ENCODE measurements at places on chromosomes 2 and 18.

- DNase-seq = no peak
Observed at GRCh38 chr2:38056216-38056615, 19.7 kb downstream of the CYP1B1 start.

DNA sequence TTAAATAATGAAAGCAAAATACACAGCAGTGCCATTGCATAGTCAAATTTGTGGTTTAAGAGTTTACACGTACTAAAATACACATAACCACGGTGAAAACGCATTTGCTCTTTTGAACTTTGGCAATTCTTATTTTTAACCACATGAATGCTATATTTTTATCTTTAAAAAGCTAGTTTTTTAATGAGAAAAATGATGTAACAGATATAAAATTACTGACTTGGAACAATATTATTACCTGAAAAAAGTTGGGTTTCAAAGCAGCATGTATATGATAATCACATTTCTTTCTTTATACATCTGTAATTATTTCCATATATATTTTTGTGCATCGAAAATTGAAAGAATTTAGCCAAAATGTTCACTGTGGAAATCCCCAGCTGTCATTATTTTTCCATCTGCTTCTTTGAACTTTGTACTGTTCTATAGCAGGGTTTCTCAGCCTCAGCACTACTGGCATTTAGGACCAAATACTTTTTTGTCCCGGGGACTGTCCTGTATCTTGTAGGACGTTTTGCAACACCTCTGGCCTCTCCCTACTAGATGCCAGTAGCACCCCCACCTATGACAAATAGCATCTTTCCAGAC, 75.9 kb upstream of the CAB39 start:
- DNase-seq = peak; percentile 4

- no peak for DNase-seq
Observed at GRCh38 chr2:130231656-130232055, 33.4 kb upstream of the TUBA3E start.

- no peak for DNase-seq
Observed at GRCh38 chr2:219494952-219495530, 3.6 kb upstream of the GMPPA start.

GRCh38 chr2:214103276-214104001, 307.4 kb upstream of the VWC2L start:
- DNase-seq = no peak

DNA sequence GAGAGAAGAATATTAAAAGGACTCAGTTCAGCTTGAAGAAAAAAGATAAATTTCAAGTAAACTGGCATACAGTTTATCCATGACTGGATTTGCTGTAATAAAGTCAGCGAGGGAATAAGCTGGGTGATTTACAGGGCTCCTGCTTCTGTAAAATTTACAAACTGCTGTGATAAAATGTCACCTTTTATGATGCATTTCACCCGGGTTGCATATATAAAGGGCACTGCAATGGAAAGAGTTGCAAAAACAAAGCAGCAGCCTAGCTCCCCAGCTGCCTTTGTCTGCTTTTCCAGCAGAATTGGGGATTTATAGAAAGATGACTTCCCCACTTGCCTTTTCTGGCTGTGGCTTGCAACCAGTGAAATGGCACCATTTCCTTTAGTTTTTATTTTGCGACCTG, 132.5 kb upstream of the LHCGR start:
- no peak for DNase-seq

DNA sequence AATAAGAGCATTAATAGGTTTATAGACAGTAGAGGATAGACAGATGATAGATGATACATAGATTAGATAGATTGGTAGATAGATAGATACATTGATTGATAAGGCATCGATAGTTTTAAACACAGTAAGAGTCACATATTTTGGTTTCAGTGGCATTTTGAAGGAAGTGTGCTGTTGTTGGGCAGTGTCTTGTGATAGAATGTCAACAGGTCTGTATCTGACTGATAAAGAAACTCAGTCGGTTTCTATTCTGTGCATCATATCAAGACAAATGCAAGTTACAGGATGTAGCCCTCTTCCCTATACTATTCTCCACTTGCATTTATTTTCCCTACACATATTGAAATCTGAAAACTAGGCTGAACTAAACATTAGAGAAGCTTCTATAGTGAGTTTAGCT, 1229.0 kb upstream of the ZEB2 start:
- no peak for DNase-seq

All from activated naive CD4-positive, alpha-beta T cell treated with anti-CD3 and anti-CD28 coated beads, Interleukin-2, amount 50 U/mL, for 72 hours (primary cell).